ENCODE measurements at places on chromosomes 1 and 21. TPM values are rescaled to one million over a fixed set of nuclear protein-coding genes. Genes with fewer than 3 reads are reported as not detected.

The EDN2 gene
- total RNA-seq, result not detected

The TNFSF4 gene
- total RNA-seq, result 0.71 TPM

The TLCD4 gene
- total RNA-seq, result 9.9 TPM

The TDRD5 gene
- not detected for total RNA-seq

The NLRP3 gene
- 5.1 TPM for total RNA-seq

- DNase-seq, result no peak
Observed at GRCh38 chr1:59215766-59216291, 81.1 kb upstream of the FGGY start.

- DNase-seq, result no peak
Observed at GRCh38 chr1:18707696-18708257, 77.1 kb downstream of the PAX7 start.

DNA sequence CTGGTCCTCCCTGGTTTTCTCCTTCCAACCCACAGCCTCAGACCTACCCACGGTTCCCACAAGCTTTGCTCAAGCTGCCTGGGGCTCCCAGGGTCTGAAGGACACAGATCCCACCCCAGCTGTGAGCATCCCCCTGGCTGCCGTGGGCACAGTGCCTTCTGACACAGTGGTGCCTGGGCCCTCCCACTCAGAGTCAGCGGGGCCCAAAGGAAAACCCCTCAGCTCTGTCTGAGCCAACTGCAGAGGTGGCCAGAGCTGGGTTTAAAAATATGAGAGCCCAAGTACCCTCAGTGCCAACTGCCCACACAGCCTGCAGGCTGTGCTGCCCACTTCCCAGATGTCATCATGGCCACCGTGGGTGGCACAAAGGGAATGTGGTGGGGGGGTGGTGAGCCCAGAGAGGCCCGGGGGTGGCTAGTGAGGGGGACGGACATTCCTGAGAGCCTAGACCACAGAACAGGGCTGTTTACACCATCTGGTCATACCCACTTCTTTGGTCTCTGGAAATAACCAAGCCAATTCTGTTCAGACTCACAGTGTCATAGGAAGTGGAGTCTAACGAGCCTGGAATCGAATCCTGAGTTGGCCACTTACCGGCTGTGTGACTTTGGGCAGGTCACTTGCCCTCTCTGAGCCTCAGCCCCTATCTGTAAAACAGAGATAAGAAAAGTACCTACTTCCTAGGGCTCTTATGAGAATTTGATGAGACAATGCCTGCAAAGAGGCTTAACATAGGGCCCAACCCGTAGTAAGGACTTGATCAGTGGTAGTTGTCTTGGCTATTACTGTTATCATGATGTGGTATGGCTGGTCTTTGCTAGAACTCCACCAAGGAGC, 85.5 kb downstream of the CAMK2N1 start:
- no peak for DNase-seq

DNA sequence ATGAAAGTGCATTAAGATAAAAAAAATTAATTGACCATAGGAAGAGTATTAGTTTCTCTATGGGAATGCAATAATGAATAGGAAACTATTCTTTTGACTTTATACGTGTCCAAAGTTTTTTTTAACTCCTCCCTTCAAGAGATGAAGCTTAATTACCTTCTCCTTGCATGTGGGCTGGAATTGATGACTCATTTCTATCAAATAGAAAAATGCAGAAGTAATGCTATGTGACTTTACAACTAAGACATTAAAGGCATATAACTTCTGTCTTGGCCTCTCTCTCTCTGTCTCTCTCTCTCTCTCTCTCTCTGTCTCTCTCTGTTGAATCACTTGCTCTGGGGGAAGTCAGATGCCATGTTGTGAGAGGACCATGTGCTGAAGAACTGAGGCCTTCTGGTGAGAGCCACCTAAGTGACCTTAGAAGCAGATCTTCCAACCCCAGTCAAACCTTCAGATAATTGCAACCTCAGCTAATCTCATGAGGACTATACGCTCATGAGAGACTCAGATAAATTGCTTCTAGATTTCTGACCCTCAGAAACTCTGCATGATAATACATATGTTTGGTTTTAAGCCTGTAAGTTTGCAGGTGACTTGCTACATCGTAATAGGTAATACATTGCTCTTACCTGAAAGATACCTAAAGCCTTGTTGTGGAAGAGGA, 414.2 kb downstream of the KCNT2 start:
- no peak for DNase-seq

GRCh38 chr1:35261412-35262120, 6.9 kb upstream of the ZMYM4 start:
- no peak for DNase-seq

DNA sequence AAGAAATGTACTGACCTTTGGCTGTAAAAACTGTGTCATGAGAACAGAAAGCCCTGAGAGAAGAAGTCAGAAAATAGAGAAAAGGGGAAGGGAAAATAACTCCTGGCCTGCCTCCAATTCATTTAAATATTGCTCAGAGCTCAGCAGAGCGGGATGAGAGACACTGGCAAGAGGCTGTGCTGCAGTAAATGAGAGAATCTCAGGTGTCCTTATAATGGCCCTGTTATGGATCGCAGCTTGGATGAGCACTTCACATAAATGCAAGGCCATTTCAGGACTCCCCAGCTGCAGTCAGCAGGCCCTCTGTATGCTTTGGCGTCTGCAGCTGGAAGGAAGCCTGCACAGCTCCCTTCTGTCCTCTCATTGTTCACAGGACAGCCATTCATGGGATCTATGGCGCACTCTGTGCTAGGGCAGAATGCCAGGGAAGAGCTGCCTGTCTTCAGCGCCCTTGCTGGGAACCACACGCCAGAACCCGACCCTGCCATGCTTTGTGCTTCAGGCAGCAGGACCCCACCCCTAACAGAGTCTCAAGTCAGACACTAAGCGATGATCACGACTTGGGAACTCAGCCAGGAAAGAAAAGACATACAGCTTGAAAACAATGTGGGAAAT, 20.7 kb upstream of the ABCB10 start:
- DNase-seq, result no peak

GRCh38 chr1:231919886-231920285, 293.3 kb downstream of the DISC1 start:
- no peak for DNase-seq

DNA sequence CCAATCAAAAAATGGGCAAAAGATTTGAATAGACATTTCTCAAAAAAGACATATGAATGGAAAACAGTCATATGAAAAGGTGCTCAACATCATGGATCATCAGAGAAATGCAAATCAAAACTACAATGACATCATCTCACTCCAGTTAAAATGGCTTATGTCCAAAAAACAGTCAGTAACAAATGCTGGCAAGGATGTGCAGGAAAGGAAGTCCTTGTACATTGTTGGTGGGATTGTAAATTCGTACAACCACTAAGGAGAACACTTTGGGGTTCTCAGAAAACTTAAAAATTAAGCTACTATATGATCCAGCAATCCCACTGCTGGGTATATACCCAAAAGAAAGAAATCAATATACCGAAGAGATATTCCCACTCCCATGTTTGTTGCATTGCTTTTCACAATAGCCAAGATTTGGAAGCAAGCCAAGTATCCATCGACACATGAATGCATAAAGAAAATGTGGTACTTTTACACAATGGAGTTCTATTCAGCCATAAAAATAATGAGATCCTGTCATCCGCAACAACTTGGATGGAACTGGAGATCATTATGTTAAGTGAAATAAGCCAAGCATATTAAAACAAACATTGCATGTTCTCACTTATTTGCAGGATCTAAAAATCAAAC, 17.9 kb downstream of the GBP5 start:
- DNase-seq, result no peak

All from thoracic aorta (tissue), 2 donors.